ENCODE measurements at places on chromosomes 5 and 9.

- no peak for DNase-seq
Observed at GRCh38 chr5:94181895-94182294, 436.5 kb downstream of the KIAA0825 start.

DNA sequence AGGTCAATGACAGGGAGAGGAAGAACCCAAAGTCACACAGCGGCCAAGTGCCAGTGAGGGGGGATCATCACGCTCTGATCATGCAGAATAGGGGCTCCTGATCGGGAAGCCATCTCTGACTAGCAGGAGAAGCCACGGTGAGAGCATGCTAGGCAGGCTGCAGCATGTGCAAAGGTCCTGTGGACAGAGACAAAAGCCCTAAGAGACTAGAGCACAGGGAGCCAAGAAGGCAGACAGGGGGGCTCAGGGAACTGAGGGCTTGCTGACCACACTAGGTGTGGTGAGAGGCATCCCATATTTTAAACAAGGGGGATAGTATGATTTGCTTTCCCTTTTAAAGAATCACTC, 195.1 kb downstream of the CDK5RAP2 start:
- DNase-seq = no peak

GRCh38 chr5:73215531-73215890, 42.5 kb downstream of the TMEM174 start:
- no peak for DNase-seq

DNA sequence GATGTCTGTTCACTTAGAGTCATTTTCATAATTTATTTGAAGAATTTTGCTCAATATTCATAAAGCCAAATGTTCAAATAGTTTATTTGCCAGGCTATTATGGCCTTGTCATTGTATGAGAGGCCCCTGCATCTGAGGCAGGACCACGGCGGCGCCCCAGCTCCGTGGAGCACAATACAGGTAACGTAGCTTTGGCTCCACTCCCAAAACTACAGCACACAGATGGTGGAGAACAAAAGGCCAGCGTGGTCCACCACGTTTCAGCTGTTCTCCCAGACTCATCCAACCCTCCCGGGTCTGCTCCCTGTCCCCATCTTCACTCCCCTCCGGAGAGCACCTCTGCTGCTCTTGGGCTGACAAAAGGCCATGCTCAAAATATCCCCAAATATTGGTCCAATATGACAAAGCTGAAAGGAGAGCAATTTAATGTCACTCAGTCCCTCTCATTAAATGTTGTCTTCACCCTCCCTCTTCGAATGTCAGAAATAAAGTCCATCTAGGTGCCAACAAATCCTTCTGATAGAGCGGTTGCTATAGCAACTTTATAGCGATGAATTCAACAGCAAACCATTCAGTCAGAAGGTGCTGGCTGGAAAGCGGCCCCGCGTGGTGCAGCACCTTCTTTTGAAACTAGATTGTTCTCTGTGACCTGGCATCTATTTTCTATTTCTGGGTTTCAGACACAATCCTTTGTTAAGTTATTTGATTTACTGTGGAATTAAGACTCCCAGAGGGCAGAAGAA, 504.3 kb downstream of the ARHGEF28 start:
- DNase-seq = no peak

DNA sequence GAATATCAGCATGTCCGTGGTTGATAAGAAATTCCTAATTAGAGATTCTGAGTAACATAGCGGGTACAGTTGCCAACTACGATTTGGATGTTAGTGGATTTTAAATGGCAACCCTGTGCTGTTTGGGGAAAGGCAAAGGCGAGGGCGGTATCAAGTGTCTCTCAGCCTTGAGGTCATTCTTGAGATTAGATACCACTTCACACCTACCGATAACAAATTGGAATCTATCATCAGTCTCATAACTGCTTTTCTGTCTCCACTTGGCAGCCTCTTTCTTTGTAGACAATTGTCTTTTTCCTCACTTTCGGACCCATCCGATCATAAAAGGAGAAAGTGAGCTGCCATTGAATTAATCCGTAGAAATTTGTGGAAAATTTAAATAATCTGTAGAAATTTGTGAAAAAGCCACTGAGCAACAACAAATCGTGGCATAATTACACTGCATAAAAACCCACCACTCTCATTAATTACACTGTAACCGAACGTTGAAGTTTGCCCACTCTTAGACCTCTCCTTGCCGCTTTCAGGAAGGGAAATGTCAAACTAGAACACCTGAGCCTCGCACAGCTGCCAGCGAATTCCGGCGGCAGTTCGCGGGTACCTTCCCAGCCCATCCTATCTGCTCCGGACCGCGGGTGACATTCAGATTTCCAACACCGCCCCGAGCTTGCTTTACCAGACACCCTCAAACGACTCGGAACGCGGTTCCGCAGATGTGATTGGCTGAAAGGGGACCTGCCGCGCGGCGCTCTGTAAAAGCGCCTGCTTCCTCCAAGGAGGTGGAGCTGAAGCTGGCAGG, 849 bp upstream of the RGMB start:
- DNase-seq = peak; percentile 40

Measured in activated T-cell treated with anti-CD3 and anti-CD28 coated beads, Interleukin-2, amount 50 U/mL, for 72 hours (primary cell).